ENCODE measurements at places on chromosomes 7 and 10. TPM values are rescaled to one million over a fixed set of nuclear protein-coding genes. Genes with fewer than 3 reads are reported as not detected.

GPR26 gene
- 0.03 TPM for total RNA-seq

OR9A2 gene
- not detected for total RNA-seq

XRCC2 gene
- 14.1 TPM for total RNA-seq

CTTNBP2 gene
- 46.3 TPM for total RNA-seq

CHST15 gene
- not detected for total RNA-seq

TCAF2 gene
- 0.50 TPM for total RNA-seq
